ENCODE measurements at places on chromosomes 12 and 14.

DNA sequence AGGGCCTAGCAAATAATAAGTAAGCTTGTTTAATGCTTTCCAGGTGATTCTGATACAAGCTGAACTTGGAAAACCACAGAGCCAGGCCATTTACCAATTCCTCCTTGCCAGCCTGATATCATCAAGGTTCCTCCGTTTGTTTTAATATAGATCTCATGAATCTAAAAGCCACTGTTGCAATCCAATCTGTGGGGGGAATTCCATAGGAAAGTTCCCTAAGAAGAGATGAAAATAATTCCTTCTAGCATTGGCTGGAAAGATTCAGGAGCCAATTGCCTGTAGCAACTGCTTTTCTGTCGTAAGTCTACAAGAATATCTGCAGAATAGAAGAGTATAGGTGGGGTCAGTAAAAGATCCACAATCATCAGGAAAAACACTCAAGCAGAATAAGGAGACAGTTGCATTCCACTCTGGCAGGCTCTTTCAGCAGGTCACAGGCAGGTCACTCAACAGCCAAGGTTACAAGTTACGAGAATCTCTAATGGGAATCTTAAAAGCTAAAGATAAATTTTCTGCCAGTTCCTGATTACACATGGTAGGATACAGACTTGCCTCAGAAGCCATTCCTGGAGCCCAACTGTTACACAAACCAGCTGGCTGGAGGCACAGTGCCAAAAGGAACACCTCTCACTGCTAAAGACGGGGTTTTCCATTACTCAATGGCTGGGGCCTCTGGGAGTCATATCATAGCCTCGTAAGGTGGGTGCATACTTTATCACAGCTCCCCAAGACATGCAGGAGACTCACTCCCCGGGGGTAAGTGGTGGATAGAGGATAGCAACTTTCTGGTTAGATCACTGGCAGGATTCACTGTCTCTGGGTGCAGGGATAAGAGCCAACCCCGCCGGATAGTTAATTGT, 43.6 kb downstream of the FGD6 start:
- no peak overlapping the region for H3K4me3 ChIP-seq
- no peak for DNase-seq
- H3K27me3 ChIP-seq = no peaks in the 10 kb centered on the region
- H3K4me1 ChIP-seq = no peaks in the 10 kb centered on the region
- no peak overlapping the region for H3K27ac ChIP-seq
- peaks cover 35% of the 10 kb centered on the region for H3K36me3 ChIP-seq

DNA sequence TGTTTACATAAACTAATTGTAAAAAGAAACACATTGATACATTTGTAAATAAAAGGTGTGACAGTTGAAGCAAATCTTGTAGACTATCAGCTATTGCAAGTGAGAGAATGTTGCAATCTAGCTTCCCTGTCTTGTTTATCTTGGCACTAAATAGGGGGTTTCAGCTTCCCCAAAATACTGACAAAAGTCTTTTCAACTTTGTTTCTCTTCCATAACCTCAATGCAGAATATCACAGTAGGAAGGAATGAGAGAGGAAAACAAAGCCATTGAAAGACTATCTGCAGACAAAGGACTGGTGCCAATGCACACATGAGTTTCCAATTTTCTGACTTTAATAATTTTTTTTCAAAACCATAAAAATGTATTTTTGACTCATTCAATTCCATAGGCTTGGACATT, 886.2 kb upstream of the MGAT4C start:
- no peaks in the 10 kb centered on the region for H3K36me3 ChIP-seq
- no peak overlapping the region for H3K4me3 ChIP-seq
- DNase-seq = no peak

DNA sequence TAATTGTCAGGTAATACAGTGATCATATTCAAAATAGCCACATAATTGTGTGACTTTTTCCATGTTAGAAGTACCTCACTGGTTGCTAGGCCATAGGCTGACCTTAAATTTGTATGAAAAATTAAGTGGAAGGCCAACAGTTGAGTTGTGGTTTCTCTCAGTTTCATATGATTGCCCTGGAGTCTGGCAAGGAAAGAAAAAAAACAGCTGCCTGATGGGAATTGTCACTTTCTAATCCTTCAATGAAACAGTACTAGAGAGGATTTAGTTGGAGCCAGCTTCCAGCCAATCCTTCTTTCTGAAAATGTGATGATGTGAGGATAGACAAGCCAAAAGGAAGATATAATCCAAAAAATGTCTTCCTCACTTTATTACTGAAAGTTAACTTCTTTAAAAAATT, 113.6 kb downstream of the ALX1 start:
- H3K27ac ChIP-seq = no peak overlapping the region
- H3K36me3 ChIP-seq = no peaks in the 10 kb centered on the region
- H3K4me1 ChIP-seq = no peaks in the 10 kb centered on the region
- no peaks in the 10 kb centered on the region for H3K27me3 ChIP-seq
- H3K4me3 ChIP-seq = no peak overlapping the region

GRCh38 chr12:15194456-15195368, 26.5 kb downstream of the RERG start:
- no peak for DNase-seq
- H3K27me3 ChIP-seq = no peaks in the 10 kb centered on the region
- no peak overlapping the region for H3K27ac ChIP-seq

- no peak overlapping the region for H3K27ac ChIP-seq
These were observed 238.2 kb upstream of the NOVA1 start for GRCh38 chr14:26835979-26836570.
